NCI-H1092 (cell line): ENCODE measurements at places on chromosomes 3 and 15.

DNA sequence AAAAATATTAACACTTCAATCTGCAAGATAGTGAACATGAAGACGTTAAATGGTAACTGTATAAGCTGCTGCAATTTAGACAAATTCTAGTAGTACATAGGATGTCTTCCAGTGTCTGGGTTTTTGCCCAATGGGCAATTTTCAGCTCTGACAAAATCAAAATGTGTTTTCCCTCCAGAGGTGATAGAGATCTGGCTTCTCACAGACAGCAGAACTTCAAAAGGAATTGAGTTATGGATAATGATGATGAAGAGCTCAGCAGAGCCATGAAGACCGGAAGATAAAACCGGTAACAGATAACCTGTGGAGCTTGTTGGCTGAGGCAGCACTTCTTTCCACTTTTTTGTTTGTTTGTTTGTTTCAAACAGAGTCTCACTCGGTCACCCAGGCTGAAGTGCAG is 89.4 kb upstream of the NTRK3 start:
- DNase-seq: no peak

DNA sequence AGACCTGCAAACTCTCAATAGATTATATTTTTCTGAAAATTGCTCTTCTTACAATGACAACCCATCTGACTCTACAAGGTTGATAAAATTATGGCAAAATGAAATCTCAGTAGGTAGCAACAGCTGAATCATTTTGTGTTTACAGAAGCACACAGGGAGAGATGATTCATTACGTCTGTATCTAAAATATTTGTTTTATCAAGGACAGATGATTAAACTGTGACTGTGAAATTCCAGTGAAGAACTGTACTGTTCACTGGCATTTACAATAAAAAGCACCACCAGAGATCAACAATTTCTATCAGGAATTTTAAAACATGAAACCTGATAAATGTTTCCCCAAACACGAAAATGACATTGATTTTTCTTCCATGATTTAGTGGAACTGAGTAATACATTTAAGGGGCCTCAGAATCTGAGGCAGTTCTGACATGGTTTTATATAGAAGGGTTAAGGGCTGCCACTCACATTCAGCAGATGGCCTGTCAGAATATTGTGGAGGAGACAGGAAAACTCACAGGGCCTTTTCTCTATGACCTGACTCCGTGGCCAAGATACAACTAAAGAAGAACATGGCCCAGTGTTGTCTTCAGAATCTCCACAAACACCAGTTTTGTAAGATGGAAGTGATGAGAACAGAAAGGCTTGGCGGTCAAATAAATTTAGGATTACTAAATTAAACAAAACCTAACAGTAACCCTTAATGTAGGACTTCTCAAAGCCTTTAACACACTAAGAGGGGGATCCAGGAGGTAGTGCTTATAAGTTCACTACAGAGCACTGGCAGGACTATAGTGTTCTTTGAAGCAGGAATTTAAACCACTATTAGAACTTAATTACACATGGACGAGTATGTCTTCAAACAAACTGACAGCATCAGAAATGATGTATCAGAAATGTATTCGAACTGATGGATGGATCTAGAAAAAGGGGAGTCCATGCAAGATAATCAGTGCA is 25.9 kb downstream of the RAD18 start:
- no peak for DNase-seq

DNA sequence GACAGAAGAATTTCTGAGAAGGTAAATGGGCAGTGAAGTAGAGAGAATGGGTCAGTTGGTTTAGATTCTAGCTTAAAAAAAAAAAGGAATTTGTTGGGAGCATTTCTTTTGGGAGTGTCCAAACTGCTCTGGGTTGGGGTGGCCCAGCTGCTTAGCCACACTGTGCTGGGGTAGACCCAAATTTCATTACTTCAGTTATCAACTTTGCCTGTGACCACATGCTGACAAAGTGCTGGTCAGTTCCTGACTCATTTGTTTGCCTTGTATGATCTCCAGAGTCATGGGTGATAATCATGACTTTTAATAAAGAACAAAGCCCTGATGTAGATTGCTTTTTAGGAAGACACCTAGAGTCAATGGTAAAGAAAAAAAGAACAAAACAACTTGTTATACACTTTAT is 121.5 kb upstream of the FGF7 start:
- DNase-seq: no peak

GRCh38 chr15:80121546-80121945 is 31.3 kb upstream of the FAH start:
- no peak for DNase-seq

DNA sequence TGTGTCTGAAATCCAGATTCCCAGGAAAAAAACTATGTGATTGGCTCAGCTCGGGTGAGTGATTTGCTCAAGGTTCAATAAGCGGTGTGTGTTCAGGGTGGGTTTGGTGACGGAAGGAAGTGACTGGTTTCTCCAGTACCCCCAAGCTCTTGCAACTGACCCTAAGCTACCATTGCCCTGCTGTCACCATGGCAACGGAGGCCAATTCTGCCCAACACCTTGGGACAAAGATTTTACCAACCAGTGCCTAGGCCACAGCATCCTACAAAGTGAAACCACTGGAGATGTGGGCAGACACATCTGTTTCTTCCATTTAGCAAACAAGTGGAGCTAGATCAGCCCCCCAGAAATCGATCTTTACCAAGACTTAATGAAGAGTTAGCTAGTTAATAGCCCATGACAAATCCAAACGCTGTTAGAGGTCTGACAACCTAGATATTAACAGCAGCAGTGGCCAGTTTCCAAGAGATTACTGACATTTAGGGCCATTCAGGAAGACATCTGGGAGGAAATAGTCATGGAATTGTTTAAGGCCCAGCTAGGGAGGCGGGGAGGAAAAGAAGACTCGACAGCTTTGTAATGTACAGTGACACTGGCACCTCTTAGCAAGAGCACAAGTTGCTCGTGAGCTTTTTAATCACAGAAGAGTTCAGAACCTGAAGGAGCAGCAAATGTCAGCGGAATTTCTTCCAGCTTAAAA is 195.9 kb downstream of the SLCO3A1 start:
- no peak for DNase-seq

DNA sequence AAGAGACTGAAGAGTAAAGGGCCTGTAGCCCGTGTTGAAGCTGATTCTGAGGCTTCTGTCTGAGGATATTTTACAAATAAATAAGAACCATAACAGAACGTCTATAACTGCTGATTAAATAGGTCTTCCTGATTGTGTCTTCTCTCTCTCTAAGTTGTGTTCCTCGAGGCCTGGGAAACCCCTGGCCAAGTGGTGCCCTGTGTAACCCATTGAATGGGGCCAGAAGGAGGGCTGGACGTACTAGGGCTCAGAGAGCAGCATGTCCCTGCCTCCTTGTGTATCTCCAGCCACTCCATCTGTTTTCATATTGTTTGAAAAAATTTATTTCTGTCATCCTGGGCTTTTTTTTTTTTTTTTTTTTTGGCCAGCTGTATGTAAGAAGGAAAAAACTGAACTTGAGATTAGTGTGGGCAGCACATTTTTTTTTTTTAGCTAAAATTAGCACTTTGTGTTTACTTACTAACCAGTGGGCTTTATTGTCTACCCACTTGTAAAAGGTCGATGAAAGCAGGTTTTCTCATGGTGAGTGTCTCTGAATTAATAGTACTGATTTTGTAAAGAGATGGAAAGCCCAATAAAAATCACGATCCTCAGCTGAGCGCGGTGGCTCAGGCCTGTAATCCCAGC is 10.7 kb downstream of the DHX30 start:
- DNase-seq: no peak

- DNase-seq: no peak
Measured at GRCh38 chr3:58214484-58215316, 3.9 kb upstream of the DNASE1L3 start.

GRCh38 chr3:125002414-125003368 is 53.1 kb downstream of the HEG1 start:
- no peak for DNase-seq

- no peak for DNase-seq
Measured at GRCh38 chr15:98484914-98485313, 163.4 kb upstream of the IGF1R start.

DNA sequence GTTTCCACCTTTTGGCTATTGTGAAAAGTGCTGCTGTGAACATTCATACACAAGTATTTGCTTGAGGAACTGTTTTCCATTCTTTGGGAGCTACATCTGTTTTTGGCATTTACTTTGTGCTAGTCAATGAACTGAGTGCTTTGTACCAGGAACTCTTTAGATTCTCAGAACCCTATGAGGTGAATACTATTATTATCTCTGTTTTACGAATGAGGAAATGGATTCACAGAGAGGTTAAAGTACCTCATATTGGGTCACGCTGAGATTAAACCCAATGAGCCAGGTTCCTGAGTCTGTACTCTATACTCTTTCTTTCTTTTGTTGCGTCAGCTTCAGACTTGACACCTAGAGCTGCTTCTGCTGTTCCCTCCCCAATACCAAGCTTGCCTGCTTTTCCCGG is 358.1 kb downstream of the CNTN4 start:
- no peak for DNase-seq

GRCh38 chr3:197736010-197736490 is 654 bp downstream of the RUBCN start:
- DNase-seq: no peak

DNA sequence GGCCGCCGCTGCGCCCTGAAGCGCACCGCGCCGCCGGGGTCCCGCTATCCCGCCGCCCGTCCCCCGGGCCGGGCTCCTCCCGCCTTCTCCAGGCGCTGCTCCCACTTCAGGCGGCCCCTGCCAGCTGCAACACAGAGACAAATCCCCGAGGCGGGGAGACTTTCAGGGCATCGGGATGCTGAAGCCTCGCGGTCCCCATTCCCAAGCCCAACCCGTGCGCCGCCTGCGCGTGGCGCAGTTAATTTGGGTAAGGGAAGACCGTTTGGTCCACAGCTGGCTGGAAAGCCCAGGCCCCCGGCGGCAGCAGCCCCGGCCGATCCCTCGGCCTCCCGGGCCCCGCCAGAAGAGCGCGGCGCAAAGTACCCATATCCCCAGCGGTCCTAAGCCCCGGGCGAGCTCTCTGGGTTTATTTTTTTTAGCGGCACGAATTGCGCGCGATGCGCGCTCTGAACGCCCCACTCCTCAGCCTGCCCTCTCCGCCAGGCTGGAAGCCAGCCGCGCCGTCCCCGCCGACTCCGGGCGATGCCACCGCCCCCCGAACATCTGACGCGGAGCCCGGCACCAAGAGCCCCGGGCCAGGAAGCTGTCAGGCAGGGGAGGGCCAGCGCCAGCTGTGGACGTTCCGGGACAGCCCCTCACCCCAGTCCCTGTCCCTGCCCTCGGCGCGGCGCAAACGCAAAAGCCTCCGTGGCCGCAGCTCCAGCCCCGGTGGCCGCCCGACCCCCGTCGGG is 517 bp downstream of the FBN1 start:
- DNase-seq: no peak

GRCh38 chr3:39150803-39151631 is 2.4 kb downstream of the CSRNP1 start:
- no peak for DNase-seq

DNA sequence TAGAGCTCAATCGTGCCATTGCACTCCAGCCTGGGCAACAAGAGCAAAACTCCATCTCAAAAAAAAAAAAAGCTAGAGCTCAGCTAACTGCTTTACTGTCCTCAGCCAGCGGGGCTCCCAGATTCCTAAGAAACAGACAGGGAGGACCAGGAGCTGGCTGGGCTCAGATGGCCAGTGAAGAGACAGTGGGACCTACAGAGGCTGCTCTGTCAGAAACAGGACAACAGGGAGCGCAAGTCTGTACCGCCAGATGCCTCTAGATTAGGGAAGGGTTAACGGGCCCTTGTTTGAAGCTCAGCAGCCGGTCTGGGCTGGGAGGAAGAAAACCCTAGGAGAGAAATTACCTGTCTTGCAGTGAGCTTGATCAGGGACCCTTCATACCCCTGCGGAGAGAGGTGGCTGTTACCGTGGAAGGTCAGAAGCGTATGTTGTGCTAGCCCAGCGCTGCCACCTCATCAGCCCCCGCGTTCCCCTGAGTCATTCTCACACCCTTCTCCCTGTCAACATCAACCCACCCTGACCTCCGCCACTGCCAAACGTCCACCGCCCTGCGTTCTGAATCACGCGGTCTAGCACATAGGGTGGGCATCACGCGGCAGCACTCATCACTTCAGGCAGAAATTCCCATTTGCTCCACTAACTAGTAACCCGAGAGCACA is 25.3 kb downstream of the RBPMS2 start:
- no peak for DNase-seq

GRCh38 chr3:11053926-11054503 is 61.5 kb downstream of the SLC6A1 start:
- DNase-seq: no peak

DNA sequence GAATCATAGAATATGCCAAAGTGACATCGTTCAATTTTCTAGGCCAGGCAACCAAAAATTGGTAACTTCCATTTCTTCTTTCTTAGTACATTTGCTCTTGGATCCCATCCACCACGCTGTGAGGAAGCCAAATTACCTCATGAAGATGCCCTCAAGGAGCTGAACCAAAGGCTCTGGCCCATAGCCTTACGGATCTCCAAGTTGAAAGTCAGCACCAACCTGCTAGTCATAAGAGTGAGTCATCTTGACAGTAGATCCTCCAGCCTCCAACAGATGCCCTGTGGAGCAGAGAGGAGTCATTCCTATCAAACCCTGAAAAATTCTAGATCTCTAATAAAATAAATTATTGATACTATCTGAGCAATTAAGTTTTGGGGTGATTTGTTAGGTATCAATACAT is 322.5 kb upstream of the COL8A1 start:
- no peak for DNase-seq

DNA sequence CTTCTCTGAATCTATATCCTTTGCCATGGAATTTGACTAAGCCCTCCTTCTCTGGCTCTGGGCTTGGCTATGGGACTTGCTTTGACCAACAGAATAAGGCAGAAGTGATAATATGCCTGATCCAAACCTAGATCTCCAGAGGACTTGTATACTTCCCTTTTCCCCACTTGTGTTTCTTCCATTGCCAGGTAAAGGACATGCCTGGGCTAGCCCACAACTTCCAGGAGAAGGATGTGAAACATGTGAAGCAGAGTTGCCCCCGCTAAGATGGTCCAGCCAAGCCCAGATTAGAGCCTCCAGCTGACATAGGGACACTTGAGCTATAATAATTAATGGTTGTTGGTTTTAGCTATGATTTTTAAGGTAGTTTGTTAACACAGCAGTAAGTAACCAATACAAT is 55.1 kb downstream of the FOXB1 start:
- DNase-seq: no peak
